Progenitor cell of endocrine pancreas (in vitro differentiated cells): ENCODE measurements at places on chromosomes 12 and 14.

DNA sequence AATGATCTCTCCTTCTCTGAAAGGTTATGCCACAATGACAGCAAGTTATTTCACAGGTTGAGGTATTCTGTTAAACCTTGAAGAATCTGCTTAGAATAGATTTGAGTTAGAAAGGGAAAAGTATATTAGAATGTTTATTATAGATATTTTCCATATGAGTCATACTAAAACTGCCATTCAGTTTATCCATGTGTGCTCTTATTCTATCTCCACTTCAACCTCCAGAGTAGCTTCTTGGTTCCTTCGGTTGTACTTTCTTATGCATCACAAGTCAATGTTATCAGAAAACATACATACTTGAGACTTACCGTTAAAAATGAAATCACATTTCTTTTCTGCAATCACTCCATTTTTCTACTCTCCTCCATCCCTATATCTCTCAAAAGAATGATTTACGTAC is 197.7 kb downstream of the BCAT1 start:
- DNase-seq = no peak

GRCh38 chr14:21408147-21408546 is 24.3 kb upstream of the SUPT16H start:
- DNase-seq = no peak

DNA sequence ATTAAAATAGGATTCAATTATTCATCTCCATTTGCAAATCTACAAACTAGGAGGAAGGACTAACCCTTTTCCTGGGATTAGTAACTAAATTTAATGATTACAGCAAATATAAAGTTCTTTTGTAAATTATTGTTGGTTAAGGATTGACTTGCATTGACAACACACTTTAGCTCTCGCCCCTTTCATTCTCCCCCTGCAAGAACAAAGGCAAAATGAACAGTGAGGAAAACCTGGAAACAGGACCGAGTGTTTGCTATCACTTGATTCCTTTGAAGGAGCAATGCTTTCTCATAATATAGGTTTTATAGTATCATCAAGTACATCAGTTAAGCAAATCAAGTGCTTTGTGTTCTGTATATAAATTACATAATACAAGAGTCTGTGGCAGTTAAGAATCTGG is 7.4 kb upstream of the COX16 start:
- DNase-seq = no peak

DNA sequence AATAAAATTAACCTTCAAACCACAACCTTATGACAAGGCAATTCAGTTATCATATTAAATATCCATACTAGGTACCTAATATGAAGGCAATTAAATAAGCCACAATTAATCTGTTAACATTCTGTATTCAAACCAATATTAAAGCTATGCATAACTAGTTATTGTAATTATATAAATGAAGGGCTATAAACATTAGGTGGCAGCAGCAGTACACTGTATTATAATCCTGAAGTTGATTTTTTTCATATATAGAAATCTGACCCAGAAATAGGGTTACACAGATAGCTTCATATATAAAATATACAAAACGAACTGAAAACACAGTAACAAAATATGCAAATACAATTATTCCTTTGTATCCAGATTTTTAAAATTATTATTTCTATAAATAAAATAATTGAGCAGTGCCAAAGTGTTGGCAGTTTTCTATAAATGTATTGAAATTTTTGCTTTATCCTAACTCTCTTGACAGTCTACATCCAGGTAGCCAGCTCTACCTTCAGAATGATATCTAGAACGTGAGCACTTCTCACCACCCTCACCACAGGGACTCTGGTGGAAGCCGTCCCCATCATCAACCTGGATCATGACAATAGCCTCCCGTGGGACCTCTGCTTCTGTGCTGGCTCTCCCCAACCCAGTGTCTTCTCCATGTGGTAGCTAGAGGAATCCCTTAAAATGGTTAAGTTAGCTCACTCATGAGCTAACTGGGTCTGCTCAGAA is 136.2 kb downstream of the MED13L start:
- no peak for DNase-seq

- no peak for DNase-seq
Observed at GRCh38 chr14:87686746-87687145, 306.2 kb downstream of the GALC start.

GRCh38 chr12:38956337-38956736 is 50.9 kb upstream of the CPNE8 start:
- DNase-seq = no peak

- no peak for DNase-seq
Observed at GRCh38 chr14:74538411-74539391, 45.1 kb downstream of the ISCA2 start.

GRCh38 chr12:78338054-78338785 is 507.5 kb downstream of the NAV3 start:
- DNase-seq = no peak

- no peak for DNase-seq
Observed at GRCh38 chr14:89486505-89486904, 69.5 kb upstream of the FOXN3 start.

GRCh38 chr12:27732281-27732680 is 21.6 kb downstream of the MRPS35 start:
- DNase-seq = no peak

DNA sequence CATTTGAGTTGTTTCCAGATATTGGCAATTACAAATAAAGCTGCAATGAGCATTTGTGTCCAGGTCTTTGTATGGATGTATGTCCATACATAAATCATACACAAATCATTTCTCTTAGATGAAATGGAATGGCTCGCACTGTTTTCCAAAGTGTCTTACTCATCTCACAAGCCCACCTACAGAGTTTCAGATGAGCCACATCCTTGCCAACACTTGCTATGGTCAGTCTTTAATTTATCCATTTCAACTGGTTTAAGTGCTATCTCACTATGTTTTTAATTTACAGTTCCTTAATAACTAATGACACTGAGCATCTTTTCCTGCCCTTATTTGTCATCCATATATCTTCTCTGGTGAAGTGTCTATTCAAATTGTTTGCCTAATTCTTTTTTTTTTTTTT is 132.9 kb upstream of the DIO3 start:
- DNase-seq = no peak

DNA sequence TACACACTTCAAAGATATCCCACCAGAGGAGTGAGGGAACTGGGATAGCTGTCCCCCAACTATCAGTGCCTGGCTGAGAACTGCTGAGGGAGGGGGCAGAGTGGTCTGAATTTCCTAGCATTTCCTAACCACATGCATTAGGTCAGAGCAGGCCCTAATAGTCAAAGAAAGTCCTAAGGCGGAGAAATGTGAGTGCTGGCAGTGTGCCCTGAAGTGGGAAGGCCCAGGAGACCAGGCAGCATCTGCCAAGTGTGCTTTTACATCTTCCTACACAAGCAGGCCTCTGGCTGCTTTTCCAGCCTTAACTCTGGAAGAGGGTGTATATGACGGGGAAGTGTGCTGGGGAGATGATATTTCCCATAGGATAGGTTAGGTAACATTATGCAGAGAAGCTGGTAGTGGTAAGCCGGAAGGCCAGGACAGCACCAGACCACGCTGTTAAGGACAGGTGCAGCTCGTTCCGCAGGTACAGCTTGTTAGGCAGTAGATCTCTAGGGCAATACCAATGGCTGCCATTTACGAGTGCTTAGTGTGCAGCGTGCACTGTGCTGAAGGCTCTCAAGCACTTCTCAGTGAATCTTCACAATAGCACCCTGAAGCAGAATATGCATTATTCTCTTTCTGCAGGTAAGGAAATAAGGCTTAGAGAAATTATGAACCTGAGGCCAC is 9.1 kb upstream of the CCDC198 start:
- no peak for DNase-seq

- no peak for DNase-seq
Observed at GRCh38 chr12:121050725-121051124, 11.7 kb upstream of the OASL start.

- DNase-seq = no peak
Observed at GRCh38 chr12:40015345-40015744, 90.5 kb downstream of the SLC2A13 start.

- no peak for DNase-seq
Observed at GRCh38 chr12:2323532-2324255, 270.9 kb downstream of the CACNA1C start.

DNA sequence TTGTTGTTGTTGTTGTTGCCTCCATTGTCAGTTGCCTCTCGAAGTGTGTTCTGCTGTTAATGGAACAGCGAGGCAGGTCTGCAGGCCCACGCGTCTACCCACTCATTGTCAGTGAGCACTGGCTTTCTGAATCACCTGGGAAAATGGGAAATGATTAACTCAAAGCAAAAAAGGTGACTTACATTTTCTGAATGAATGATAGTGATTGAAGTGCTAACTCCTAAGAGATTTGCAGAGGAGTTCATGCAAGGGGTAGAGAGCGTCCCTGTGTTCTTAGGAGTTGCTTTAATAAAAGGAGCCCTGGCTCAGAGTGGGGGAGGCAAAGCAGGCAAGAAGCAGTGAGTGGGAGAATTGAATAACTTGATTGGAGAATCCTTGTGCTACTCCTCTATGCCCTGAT is 177.6 kb downstream of the CAND1 start:
- no peak for DNase-seq

GRCh38 chr12:68538726-68539614 is 71.7 kb upstream of the RAP1B start:
- no peak for DNase-seq

DNA sequence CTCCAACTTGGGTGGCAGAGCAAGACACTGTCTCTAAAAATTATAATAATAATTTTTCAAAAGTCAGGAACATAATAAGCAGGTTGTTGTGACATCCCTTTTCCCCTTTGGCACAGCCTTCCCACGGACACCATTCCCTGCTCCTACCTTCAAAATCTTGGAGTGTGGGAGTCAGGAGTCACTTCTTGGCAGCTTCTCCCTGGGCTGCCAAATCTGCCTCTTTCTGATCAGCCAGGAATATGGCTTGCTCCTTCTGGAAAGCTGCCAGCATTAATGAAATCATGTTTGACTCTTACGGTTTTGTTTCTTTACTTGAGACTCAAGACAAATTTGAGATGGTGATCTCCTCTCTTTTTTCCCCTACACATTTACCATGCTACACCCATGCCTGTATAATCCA is 391.4 kb upstream of the SYT1 start:
- DNase-seq = no peak

- DNase-seq = no peak
Observed at GRCh38 chr12:115495300-115495699, 782.2 kb downstream of the MED13L start.

DNA sequence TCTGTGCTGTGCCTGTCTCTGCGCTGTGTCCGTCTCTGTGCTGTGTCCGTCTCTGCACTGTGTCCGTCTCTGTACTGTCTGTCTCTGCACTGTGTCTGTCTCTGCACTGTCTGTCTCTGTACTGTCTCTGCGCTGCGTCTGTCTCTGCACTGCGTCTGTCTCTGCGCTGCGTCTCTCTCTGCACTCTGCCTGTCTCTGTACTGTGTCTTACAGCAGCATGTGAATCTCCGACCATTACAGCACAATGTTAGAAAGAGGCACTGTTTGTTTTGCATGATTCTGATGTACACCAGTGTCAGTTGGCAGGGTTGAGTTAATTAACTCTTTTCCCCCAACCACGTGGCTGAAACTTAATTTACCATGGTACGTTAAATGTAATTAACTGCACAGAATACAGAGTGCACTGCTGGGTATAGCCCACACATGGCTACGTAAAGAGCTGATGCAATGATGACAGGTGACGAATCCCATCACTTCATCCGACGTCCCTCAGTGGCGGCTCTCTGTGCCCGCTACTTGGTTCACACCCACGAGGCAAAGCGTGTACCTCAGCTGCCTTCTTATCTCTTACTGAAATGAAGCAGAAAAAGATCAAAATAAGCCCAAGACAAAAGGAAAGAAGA is 127.7 kb upstream of the SFSWAP start:
- DNase-seq = no peak

DNA sequence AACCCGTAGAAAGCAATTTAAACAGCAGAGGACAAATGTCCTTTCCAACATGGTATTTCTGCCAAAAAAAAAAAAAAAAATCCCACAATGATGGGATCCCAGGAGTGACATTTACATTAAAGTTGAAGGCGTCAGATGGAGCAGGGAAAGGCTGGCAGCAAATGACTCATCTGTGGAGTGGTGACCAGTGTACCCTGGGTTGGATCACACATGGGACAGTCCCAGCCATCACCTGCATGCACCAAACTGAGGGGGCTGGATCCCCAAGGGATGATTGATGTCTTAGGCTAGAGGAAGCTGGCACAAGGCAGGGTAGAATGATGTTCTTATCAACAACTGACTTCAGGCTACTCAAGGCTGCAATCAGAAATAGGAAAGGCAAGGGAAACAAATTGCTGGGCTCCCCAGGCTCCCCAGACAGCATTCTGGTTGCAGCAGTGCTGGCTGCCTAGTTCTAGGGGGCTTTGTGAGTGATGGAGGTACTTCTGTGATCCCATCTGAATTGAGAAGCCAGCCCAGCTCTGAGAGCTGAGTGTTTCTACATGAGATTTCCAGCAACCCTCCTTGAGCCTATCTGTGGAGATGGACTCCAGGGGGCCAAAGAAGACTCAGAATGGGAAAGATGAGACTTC is 117.9 kb downstream of the DPF3 start:
- no peak for DNase-seq

- DNase-seq = no peak
Observed at GRCh38 chr12:104152685-104153241, 14.8 kb upstream of the NFYB start.

DNA sequence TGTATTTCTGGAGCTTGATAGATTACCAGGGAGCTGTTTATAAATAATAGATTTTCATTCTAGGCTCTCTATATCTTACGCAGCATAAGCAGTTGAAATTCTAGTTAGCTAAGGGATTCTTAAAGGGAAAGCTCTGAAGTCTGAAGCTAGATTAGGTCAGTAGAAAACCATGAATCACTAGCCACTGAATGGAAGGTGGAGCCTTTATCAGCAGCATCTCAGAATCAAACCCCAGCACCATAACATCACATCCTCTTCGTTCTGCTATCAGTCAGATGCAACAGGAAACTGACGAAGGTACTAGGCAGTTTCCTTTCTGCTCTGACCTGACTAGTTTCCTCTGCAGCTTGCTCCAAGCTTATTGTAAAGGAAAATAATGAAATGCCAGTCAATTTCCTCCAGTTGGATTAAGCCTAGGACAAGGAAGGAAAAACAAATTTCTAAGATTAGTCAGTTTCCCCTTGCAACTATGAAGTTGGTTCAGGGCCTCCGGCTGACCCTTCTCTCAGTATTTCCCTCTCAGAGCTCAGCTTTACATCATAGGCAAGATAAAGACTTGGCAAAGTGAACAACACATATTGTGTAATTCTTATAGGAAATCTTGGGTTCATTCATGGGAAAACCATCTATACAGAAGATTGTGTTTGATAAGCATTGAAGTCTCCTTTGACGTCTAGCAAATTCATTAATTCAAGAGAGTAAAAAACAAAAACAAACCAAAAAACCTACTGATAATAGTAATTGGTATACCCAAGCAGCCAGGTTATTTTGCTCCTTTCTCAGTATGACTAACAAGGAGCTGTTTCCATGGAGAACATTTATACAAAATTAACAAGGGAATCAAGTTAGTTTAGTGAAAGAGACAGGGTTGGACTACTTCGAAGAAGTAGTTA is 43.4 kb upstream of the CFAP54 start:
- no peak for DNase-seq

- no peak for DNase-seq
Observed at GRCh38 chr12:6180268-6181051, 19.7 kb upstream of the CD9 start.

- no peak for DNase-seq
Observed at GRCh38 chr12:50589650-50590435, 85.1 kb downstream of the DIP2B start.

GRCh38 chr14:22715186-22715812 is 51.2 kb upstream of the OXA1L start:
- DNase-seq = no peak

GRCh38 chr12:117587631-117588287 is 226.3 kb upstream of the NOS1 start:
- peak; percentile 50 for DNase-seq

- no peak for DNase-seq
Observed at GRCh38 chr12:93403988-93404803, 26.5 kb downstream of the NUDT4 start.
